ENCODE measurements at places on chromosomes 2 and 18.

DNA sequence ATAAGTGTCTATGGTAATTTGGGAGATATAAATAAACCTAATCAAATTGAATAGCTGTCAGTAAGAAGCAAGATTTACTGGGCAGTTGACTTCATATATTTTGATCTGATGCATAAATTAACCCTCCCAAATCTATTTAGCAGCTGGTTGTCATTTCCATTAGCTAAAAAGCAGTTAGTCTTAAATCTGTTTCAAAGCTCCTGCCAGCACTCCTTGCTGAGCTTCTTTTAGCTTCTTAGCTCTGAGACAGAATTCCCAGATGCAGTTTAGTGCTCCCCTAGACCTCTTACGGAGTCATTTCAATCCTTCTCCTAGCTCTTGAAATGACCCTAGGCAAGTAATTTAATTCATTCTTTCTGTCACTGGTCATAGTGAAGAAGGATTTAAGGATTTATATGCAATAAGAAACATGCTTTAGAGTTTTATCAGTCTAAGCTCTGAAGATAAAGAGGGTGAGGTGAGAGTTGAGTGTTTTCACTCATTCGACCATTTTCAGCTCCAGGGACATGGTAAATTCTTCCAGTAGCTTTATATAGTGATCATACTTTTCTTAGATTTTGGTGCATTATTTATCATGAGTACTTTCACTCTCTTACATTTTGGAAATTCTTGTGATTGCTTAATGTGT lies 98.9 kb downstream of the PHLPP1 start:
- no peak for DNase-seq

DNA sequence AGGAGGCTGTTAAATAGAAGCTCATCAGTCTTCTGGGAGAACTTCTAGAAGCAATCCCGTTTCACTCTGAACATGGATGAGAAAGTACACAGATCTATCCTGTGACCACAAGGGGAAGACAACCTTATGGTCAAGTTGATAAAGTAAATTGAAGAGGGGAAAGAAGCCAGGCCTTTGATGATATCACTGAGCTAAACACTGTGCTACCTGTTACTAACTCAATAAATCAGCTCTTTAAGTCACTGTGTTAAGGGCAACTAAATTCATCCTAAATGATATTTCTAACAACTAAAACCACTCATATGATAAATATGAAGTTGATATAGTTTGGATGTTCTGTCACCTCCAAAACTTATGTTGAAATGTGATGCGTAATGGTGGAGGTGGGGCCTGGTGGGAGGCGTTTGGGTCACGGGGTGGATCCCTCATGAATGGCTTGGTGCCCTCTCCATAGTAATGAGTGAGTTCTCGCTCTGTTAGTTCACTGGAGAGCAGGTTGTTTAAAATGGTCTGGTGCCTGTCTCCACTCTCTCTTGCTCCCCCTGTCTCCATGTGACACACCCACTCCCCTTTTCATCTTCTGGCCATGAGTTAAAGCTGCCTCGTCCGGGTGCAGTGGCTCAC lies 23.6 kb downstream of the OLA1 start:
- DNase-seq, result no peak

GRCh38 chr2:161068670-161069069 lies 91.6 kb upstream of the TANK start:
- no peak for DNase-seq

DNA sequence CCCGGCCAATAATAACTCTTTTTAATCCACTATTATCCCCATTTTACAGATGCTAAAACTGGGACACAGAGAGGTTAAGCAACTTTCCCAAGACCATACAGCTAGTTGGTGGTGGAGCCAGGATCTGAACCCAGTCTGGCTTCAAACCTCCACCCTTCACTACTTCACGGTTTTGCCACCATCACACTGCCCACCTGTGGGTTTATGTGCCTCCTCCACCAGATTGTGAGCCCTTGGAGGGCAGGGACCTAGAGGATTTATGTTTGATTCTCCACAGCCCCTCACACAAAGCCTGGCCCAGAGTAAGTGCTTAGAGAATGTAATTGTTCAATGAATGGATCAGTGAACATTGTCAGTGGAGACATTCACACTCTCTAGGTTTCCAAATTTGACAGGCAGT lies 153.4 kb upstream of the MYCN start:
- DNase-seq, result no peak

- no peak for DNase-seq
Observed at GRCh38 chr2:2735041-2735440, 404.0 kb upstream of the MYT1L start.

- DNase-seq, result no peak
Observed at GRCh38 chr2:74556159-74556558, 1.6 kb downstream of the DOK1 start.

DNA sequence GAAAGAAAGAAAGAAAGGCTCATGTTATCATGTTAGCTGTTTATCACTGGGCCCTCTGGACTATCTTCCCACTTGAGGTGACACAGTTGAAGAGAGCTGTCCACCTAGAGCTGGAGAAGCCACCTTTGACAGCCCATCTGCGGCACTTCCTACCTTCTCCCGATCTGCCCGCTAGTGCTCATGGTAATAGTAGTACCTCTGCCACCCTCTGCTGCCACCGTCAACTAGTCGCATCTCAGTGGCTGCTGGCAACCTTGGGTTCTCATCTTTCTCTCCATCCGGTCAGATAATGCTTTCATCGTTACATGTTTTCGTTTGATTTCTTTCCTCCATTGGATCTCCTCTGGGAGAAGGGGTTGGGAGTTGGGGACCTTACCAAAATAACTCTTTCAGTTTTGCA lies 63.2 kb upstream of the COPS8 start:
- no peak for DNase-seq

DNA sequence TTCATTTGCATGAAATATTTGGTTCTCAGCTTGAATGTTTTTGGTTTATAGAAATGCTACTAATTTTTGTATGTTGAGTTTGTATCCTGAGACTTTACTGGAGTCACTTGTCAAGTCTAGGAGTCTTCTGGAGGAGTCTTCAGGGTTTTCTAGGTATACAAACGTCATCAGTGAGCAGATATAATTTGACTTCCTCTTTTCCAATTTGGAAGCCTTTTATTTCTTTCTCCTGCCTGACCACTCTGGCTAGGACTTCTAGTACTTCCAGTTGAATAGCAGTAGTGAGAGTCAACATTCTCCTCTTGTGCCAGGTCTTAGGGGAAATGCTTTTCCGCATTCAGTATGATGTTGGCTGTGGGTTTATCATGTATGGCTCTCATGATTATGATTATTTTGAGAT lies 55.4 kb upstream of the THUMPD2 start:
- no peak for DNase-seq

DNA sequence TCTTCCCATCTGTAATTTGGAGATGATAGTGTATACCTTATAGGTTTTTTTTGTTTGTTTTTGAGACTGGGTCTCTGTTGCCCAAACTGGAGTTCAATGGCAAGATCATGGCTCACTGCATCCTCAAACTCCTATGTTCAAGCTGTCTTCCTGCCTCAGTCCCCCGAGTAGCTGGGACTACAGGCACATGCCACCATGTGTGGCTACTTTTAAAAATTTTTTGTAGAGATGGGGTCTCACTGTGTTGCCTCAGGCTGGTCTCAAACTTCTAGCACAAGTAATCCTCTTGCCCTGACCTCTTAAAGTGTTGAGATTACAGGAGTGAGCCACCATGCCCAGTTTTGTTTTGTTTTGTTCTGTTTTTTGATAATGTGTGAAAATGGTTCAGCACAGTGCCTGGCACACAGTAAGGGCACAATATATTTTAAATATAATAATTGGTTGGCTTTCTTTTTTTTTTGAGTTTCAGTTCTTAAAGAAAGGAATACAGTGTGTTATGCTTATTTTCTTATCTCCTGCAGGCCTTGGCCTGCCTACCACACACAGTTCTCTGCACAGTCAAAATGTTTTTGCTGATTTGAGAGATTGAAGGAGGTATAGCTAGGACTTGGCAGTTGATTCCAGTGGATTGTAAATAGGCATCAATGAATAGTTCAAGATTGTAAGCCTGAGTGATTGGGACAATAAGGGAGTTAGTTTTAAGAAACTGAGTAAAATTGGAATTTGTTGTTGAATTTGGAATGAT lies 6.1 kb downstream of the ACTR3 start:
- no peak for DNase-seq

DNA sequence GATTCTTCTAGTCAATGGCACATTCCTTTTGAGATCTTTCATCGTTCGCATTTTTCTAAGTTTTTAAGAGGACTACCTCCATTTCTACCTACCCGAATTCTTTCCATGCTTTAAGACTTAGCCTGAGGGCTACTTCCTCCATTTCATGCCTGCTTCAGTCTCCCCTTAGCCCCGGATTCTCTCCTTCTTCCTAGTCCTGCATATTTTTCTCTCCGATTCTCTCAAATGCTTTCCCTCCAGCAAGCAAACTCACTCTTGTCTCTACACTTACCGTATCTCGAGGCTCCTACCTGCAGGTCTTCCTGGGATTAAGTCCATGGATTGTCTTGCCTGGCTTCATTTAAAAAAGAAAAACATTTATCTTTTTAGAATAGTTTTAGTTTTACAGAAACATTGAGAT lies 354.4 kb downstream of the MYCN start:
- DNase-seq, result no peak

DNA sequence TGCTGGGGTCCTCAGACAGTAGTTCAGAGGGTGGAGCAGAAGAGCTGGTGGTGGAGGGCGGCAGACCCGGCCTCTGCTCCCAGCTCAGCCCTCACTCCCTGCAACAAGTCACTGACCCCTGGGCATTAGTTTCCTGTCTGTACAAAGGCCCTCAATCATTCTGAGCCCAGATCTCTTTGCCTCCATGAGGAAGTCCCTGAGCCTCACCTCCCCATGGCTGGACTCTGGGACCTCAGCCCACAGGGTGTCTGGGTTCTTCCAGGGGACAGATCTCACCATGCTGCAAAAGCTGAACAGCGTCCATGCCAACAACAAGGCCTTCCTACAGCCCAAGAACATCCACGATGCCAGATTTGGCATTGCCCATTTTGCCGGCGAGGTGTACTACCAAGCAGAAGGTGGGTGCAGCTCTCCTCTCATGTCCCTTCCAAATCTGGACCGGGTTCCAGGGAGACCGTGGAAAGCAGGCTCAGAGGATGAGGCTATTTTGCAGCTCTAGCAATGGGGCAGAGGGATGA lies 49.1 kb downstream of the MYO7B start:
- DNase-seq, result no peak

DNA sequence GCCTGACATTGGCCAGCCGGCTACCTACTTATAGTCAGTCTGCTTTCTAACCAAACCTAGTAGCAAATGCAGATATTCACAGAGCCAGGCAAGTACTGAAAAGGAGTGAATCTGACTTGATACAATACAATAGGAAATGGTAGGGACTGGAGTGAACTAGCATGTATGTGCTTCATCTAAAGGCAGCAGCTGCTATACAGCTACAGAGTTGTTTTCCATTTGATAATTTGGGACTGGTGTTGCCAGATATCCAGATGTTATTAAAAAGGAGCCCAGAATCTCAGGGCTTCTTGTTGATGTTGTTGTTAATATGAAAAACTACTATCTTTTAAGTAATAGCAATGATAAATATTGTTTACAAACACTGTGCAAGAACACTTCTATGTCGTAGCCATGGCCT lies 159.4 kb downstream of the BABAM2 start:
- no peak for DNase-seq

DNA sequence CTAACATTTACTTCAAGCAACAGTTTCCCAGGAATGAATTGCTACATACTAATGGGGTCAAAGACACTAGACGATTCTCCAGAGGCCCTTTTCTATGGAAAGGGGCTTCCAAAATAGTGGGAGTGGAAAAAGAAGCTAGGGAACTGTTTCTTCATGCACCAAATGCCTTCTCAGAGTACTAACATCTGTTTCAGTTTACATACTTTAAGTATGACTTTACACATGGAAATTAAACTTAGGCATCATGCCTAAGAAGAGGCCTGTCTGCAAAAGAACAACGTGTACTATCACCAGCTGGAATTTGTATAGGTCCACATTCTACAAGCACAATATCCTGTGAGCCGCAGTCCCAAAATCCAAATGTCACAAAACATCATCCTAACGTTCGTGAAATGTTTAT lies 29.4 kb upstream of the WDR75 start:
- peak; percentile 43 for DNase-seq

- no peak for DNase-seq
Observed at GRCh38 chr2:26704441-26704977, 12.0 kb downstream of the KCNK3 start.

- no peak for DNase-seq
Observed at GRCh38 chr2:163802284-163802683, 66.5 kb upstream of the FIGN start.

DNA sequence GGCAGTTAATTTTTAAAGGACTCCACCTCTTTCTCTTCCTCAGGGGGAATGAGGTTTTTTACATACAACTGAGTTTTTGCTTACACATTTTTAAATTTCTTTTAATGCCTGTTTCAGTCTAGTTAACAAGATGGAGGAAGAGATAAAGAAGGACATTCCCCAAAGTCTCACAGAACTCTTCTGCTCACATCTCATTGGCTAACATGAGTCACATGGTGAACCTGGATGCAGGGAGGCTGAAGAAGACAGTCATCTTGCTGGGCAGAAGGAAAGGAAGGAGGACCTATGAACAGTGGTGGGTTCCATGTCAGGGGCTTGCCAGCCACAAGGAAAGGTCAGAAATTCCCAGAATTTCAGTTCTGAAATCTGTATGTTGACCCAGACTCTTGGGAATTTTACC lies 10.4 kb upstream of the ST8SIA5 start:
- DNase-seq, result no peak

All from right renal pelvis (tissue), 4 donors.